ENCODE measurements at places on chromosomes 16 and 17.

GRCh38 chr16:75219838-75220237, 1.1 kb downstream of the CTRB1 start:
- DNase-seq, result no peak

DNA sequence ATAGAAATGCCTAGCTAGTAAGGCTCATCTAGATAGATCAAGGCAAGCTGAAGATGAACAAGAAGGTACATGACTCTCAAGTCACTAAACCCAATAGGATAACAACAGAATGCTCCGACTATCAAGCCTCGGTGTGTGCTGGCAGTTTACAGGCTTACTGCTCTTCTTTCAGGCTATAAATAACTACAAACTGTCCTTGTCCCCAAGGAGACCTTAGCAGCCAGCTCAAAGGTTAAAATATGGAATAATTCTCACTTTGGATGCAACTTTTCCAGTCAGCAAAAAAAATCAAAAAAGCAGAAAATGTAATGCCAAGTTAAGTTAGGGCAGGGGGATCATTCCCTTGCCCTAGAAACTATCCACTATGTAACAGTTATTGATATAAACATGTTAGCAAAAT, 44.6 kb downstream of the SPOP start:
- no peak for DNase-seq

- no peak for DNase-seq
These were observed 1.8 kb downstream of the SNTB2 start for GRCh38 chr16:69188716-69189115.

DNA sequence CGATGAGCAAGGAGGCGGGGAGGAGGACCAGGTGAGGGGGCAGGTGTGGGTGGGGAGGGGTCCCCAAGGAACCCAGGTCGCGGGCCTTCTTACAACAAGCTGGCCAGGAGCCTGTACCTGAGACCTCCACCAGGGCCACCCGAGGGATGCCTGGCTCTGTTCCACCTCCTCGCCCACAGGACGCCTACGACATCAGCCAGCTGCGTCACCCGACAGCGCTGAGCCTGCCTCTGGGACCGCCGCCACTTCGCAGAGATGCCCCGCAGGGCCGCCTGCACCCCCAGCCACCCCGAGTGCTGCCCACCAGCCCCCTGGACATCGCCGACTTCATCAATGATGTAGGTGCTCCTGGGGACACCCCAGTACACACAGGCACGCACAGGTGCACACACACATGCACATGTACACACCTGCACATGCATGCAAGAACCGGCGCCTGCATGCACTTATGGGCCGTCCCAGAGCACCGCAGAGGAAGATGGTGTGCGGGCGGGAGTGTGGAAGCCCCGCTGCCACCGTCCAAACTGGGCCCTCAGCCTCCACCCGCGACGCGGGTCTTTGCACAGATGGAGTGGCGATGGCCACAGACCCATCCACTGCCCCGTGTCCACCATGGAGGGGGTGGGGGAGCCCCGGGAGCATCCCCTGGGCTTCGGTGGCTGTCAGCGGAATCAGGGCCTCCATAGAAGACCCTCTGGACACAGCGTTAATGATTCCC, 6.6 kb downstream of the SLC22A31 start:
- DNase-seq, result no peak

DNA sequence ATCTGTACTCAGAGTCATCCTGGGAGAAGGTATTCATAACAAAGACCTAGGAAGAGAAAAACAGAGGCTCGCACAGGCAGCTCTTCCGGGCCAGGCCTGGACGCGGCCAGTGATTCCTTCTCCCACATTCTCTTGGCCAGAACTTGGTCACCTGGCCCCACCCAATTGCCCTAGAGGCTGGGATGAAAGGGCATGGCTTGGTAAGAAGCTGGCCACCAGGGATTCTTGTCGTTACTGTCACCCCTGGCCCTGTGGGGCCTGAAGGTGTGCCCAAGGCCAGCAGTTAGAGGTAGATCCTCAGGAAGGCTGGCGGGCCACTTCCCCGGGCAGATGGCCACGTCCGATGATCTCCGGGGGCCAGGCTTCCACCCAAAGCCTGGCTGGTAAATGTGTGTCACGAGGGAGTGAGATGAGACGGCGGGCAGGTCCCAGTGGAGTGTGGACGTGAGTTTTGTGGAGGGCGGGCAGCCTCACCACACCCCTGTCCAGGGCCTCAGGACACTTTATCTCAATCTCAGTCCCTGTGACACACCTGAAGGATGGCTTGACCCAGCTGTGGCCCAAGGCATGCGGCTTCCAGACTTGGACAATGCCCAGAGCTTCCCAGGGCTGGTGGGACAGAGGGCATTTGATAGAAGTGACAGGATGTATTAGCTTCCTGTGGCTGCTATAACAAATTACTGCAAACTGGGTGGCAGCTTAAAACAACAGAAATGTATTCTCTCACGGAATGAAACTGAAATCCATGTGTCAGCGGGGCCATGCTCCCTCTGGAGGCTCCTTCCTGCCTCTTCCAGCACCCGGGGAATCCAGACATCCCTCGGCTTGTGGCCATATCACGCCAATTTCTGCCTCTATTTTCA, 66.3 kb upstream of the GSE1 start:
- DNase-seq, result no peak

GRCh38 chr17:2082003-2082781, 27.3 kb downstream of the HIC1 start:
- DNase-seq, result no peak

- peak; percentile 78 for DNase-seq
These were observed 5.5 kb upstream of the MXRA7 start for GRCh38 chr17:76716146-76716838.

GRCh38 chr17:64332502-64332901, 58.2 kb downstream of the PECAM1 start:
- no peak for DNase-seq

DNA sequence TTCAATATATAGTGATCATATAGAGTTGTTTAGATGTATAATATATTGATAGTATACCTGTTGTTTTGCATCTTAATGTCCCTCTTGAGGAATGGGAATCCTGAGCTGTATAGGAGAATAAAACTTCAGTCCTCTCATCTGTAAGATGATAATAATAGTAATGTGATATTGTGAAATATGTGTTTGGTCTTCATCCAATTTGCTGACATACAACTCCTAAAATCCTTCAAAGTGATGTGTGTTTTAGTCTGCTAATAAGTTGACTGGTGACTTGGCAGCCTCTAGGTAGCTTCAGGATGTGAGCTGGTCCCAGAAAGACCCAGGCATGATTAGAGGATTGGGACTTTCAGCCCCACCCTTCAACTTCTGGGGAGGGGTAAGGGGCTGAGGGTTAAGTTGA, 22.8 kb upstream of the NFAT5 start:
- DNase-seq, result no peak

- DNase-seq, result no peak
These were observed 270.2 kb upstream of the CPHXL start for GRCh38 chr16:75996491-75996890.

- DNase-seq, result peak; percentile 38
These were observed at the start of gene SPNS2 for GRCh38 chr17:4498461-4499397. TSS of gene SPNS2 (plus strand) at chr17:4498881. CDS start at chr17:4499048, 167 bp downstream.

DNA sequence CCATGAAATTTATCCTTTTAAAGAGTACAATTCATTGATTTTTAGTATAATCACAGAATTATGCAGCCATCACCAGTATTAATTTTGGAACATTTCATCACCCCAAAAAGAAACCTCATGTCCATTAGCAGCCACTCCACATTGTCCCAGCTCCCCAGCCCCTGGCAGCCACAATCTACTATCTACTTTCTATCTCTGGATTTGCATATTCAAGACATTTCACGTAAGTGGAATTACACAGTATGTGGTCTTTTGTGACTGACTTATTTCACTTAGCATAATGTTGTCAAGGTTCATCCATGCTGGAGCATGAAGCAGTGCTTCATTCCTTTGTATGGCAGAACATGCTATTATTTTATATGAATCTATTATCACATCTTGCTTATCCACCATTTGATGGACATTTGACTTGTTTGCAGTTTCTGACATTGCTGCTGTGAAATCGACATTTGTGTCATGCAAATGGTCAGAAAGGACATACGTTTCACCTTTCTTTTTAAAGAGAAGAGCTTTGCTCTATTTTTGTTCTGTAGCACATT, 10.7 kb downstream of the METTL9 start:
- DNase-seq, result no peak

GRCh38 chr16:74720579-74720978, 19.9 kb upstream of the MLKL start:
- DNase-seq, result no peak

DNA sequence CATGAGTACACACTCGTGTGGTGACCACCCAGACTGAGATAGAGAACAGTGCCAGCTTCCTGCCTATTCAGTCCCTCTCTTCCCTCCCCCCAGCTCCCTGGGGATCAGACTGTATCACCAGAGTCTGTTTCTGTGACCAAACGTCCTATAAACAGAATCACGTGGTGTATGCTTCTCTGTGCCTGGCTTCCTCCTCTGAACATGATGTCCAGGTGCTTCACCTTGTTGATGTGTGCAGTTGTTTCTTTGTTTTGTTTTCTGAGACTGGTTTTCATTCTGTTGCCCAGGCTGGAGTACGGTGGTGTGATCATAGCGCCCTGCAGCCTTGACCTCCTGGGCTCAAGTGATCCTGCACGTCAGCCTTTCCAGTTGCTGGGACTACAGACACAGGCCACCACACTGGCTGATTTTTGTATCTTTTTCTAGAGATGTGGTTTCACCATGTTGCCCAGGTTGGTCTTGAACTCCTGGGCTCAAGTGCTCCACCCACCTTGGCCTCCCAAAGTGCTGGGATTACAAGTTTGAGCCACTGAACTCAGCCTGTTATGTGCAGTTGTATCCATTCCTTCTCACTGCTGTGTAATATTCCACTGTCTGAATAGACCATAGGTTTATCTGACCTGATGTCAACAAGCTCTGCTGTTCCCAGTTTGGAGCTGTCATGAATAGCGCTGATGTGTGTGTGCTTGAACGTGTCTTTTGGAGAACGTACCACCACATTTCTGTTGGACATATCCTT, 28.9 kb upstream of the PRM1 start:
- DNase-seq, result no peak

DNA sequence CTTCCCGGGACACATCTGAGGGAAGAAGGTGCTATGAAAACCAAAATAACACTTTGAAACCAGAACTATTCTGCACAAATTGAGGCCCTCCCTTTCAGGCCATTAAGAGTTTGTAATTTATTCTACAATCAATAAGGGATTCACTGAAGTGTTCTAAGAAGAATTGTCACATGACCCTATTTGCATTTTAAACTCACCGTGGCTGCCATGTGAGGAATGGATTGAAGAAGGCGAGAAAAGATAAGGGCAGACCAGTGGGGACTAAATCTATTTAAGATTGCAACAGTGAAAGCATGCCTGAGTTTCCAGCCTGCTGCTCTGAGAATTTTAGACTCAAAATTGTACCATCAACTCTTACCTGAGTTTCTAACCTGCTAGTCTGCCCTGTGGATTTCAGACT, 408.8 kb upstream of the SALL1 start:
- DNase-seq, result no peak

DNA sequence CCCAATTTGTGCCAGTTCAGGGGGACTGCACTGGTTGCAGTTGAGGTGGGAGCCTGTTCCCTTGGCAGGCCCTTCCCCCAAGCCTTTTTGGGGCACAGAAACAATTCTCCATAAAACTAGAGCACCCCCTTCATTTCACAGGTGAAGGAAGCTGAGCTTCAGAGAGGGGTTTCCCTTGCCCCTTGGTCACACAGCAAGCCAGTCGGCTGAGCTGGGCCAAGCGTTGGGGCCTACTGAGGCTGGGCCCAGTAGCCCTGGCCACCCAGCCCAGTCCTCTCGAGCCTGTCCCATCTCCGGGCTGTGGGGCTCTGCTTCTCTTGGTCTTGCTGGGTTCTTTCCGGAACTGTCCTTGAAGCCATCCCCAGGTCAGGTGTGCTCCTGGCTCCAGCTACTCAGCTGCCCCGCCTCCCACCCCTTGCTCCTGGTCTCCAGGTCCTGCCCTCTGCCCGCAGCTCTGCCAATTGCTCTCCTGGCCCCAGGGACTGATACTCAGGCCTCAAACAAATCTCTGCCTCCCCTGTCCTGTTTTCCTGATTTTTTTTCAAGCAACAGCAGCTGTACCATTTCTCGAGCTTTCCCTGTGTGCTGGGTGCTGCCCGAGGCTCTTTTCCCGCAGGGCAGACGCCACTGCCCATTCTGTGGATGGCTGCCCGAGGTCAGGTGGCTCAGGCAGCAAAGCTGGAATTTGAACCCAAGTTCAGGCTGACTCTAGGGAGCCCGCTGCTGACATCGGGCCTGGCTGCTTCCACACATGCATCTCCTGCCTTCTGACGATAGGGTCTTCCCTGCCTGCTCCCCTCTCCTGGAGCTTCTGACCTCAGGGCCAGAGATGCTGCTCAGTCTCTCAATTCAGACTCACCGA, 87.4 kb upstream of the NKD1 start:
- no peak for DNase-seq

DNA sequence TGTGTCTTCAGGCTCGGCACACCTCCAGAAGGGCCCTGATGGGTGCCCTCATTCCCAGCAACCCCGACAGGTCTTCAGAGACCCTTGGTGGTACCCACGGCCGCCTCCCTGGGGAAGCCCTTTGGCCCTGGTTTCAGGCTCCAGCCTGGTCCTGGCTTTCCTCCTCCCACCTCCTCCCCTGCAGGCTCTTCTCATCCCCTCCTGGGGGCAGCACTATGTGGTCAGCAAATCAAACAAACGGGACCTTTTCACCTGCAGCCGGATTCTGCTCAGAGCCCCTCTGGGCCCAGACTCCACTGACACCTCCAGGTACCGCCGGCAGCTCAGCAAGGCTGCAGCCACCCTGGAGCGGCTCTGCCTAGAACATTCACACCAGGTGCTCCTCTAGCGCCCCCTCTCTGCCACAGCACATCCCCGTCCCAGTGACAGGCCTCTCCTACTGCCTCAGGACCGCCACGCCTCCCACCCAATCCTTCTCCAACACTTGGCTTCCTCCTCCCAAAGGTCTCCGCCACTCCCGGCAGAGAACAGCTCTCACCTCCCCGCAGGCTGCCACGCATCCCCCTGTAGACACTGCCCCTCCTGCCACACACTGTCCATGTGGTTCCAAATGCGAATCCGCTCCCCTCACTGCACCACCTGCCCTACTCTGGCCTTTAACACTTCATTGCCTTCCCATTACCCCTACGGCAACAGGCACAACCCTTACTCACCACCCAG, 12.0 kb downstream of the CORO7 start:
- DNase-seq, result peak; percentile 46

DNA sequence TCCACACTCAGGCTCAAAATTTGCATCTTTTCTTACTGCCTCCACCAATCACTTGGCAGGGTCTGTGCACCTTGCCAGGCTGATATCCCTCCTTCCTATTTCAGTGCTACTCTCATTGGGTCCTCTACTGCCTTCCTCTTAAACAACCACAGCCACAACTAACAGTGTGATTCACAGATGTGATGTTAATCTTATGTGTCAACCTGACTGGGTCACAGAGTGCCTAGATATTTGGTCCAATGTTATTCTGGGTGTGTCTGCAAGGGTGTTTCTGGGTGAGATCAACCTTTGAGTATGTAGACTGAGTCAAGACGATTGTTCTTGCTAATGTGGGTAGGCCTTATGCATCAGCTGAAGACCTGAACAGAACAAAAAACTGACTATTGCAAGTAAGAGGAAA, 51.3 kb upstream of the IRX6 start:
- no peak for DNase-seq

DNA sequence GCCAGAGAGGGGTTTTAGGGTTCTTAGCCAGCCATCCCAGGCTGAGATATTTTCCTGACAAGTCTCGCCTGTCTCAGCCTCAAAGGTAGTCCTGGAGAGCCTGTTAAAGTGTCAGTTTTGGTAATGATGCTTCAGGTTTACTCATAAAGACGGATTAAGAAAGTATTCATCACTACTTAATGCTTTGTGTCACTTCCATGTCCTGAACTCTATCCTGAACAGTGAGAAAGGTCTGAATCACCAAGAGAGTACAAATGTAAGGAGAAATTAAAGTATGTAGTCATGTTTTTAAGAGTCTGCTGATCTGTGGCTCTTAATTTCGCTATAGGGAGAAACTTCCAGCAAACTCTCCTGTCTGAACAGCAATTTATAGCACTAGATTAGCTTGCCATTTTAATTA, 14.0 kb downstream of the RPGRIP1L start:
- no peak for DNase-seq
